Stimulated activated CD8-positive, alpha-beta memory T cell treated with anti-CD3 and anti-CD28 coated beads, Interleukin-15, amount 100 ng/mL, for 24 hours (primary cell): ENCODE measurements at places on chromosomes 2 and 18.

DNA sequence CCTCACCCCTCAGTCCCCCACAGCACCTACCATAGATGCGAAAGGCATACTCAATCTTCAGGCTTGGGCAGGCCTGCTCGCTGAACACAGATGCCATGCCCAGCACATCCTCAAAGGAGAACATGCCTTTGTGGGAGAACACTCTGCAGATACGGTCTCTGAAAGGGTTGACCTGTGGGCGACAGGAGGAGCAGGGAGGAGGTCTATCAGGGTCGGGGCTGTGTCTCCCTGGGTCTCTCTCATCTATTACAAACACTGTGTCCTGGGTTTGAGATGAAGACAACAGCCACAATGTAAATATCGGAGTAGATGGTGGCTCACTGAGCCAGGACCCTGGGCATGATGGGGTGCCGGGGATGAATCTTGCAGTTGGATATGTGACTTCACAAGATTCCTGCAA is 46.0 kb downstream of the CIB4 start:
- no peak for DNase-seq

GRCh38 chr2:216181953-216182461 is 72.9 kb downstream of the XRCC5 start:
- no peak for DNase-seq

- no peak for DNase-seq
Measured at GRCh38 chr2:197360744-197361156, 50.2 kb upstream of the ANKRD44 start.

DNA sequence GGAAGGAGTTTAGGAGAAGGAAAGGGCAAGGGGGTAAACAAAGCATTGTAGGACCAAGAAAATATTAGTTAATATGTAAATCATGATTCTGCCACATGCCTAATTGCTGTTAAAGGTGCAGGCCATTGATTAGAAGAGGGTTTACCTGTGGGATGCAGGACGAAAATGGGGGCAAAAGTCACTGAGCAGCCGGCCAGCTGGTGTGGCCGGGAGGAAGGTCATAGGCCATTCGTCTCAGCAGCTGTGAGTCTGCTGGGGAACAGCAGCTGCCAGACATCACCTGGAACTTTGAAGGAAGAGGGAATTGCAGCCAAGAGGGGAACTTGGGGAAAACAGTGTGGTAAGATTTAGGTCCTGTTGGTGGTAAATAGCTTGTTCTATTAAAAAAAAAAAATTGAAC is 184.4 kb downstream of the DYSF start:
- no peak for DNase-seq
